CMK (cell line): ENCODE measurements at places on chromosomes 5 and 9.

DNA sequence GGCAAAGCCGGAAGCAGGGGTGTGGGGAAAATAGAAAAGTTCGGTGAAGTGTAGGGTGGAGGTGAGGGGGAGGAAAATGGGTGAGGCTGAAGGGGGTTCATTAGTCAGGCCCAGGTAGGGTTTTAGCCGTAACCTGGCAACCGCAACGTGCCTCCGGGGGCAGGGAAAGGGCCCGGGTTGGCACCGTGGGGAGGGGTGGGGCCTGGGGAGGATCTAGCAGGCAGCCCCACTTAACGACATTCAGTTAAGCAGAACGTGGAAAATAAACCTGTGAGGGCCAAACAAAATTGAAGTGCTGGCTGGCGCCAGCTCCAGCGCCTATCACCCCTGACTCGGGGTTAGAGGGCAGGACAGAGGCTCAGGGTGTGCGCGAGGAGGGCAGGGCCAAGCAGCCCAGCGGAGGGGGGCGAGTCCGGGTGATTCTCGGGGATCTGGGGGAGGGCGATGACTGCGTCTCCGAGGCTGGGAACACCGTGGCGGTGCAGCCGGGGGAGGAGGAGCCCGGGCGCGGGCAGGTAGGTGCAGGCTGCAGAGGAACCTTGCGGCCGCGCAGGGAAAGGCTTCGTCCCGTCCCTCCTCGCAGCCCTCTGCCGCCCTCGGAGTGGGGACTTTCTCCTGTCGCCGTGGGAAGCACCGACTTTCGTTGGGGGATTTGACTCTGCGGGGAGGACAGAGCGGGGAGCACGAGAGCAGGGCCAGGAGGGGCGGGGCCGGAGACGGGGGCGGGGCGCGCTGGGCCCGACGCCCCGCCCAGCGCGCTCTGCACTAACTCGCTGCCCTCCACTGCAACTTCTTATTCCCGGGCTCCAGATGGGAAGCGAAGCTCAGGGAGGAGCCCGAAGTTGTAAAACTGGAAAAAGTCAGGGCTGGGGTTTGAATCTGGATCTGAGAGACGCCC, 5.1 kb downstream of the RGS14 start:
- no peak for DNase-seq

- no peak for DNase-seq
Measured at GRCh38 chr5:178340187-178340586, 107.6 kb upstream of the PHYKPL start.

DNA sequence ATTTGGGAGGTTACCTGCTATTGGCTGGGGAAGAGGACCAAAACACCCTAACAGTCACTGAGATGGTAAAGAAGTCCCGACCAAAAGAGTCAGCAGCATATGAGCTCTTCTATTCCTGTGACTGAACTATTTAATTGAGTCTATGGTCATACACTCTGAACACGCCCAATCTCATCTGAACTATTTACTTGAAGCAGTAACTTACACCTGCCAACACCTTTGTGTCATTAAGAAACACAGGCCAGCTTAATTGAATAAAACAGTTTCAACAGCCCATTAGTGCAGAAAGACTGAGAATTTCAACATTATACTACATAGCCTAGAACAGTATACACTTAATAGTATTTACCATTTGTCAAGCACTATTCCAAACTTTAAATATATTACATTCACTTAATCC, 47.8 kb downstream of the NR6A1 start:
- no peak for DNase-seq

DNA sequence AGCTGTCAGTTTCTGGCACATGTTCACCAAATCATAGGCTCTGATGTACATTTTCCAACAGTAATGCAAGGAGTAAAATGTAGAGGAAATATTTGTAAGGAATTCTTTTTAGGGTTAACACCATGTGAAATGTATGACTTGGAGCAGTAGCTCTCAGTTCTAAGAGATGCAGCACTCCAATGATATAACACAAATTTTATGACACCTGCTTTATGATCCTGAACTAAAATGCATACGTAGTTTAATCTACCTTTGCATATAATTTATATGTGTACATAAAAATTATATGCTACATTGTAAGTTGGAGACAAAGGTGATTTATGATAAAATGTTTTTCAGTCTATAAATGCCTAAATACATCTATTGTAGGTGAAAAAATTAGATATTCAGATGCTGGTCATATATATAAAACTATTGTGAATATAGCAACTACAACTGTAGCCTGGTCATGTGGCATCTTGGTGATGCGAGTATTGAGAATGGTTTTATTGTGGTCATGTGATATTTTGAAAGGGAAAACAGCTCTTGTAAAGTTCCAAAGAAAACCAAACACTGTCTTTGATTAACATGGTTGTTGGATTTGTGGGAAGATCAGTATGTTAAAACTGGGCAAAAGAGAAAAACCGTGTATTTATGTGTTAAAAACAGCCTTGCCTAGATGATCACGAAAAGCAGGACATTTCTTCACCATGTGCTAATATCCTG, 171.0 kb downstream of the TRIO start:
- no peak for DNase-seq

DNA sequence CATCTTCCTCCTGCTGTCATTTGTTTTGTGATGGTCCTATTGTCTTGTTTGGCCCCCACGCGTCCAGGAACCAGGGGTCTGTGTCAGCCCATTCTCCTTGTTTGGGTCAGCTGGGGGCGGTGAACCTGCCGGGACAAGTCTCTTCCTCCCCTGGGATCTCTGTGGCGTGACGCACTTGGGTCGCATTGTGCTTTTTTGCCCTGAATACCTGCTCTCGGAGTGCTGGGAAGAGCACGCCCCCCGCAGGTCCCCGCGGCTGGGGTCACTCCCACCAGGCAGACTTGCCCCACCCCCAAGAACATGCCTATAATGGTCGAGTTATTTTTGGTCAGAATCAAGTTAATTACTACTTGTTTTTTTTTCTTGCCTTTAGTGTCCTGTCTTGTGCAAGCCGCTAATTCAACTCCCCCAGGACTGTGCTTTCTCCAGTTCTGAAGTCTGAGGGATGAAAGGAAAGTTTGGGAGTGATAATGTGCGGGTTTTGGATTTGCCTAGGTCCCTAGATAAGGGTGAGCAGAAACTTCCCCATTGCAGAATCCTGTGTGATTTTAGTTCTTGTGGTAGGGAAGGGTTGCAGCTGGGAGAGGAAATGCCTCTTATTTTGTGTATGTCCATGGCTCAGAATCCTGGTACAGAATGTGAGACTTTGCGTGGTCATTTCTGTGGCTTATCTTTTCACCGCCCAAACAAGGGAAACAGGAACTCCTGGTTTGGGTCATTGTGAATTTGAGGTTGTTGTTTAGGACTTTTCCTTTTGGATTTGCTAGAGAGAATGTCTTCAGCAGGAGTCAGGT, 789 bp downstream of the ACER2 start:
- no peak for DNase-seq

GRCh38 chr9:95171001-95171400, 146.5 kb downstream of the FANCC start:
- DNase-seq, result no peak

GRCh38 chr5:78781611-78782286, 133.2 kb upstream of the LHFPL2 start:
- DNase-seq, result no peak

- DNase-seq, result no peak
Measured at GRCh38 chr5:103829585-103829984, 267.0 kb upstream of the NUDT12 start.

GRCh38 chr9:109068764-109069163, 51.0 kb downstream of the TMEM245 start:
- DNase-seq, result no peak

DNA sequence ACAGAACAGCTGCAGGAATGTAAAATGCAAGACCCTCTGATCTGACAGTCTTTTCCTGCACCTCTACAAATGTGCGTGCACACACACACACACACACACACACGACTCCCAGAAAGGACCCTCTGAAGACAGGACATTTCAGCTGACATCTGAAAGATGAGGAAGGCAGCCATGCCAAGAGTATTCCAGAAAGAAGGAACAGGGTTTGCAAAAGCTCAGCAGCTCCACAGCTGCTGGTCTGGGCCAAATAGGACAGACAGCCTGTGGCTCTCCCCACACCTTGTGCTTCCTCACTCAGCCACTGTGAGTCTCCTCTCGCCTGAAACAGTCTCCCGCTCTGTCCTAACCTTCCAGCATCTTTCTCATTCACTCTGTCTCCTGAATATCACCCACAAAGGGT, 189.0 kb downstream of the PALM2AKAP2 start:
- DNase-seq, result no peak

DNA sequence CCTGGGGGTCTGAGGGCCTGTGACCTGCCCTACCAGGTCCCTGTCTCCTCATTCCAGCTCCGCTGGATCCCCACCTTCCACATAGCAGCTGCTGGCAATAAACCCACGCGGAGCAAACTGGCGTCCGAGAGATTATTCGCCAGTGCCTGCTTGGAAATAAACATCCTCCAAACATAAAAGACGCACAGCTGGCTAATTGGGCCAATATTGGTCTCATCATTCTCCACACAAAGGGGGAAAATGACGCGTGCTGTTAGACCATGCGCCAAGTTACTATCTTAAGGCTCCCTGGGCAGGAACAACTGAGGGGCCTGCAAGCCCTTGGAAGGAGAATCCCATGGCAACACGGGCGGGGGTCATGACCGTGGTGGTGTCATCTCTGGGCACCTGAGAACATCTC, 73.3 kb upstream of the SARDH start:
- DNase-seq, result no peak

DNA sequence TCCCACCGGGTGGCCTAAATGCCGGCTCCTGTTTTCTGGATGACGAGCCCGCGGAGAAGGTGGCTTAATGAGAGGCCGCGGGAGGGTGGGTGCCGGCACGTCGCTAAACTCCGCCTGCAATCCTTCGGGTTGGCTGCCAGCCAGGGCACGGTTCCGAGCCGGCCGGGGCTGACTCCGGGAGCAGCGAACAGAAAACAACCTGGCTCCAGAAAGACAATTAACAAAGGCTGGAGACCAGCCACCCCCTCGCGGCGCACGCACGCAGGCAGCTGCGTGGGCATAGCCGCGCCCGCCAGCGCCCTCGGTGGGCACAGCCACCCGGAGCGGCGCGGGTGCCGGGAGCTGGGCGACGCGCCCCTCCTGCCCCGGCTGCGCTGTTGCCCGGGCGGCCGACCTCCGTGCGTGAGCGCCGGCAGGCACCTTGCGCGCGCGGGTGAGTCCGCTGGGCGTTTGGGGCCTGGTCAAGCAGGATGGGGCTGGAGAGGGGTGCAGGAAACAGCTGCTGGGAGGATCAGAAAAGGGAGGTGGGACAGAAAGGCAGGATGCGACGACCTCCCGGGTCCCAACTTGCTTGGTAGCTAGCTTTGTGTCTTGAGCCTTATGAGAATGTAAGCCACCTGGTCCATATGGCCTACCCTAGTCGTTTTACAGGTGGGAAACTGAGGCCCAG, at the start of gene ARHGEF37:
TSS of gene ARHGEF37 (plus strand) at position 307 of the 670 bp plus-strand sequence. CDS start 16,272 bp downstream, outside the sequence.
- DNase-seq, result no peak

- no peak for DNase-seq
Measured at GRCh38 chr9:90046317-90046861, 441.6 kb downstream of the GADD45G start.

DNA sequence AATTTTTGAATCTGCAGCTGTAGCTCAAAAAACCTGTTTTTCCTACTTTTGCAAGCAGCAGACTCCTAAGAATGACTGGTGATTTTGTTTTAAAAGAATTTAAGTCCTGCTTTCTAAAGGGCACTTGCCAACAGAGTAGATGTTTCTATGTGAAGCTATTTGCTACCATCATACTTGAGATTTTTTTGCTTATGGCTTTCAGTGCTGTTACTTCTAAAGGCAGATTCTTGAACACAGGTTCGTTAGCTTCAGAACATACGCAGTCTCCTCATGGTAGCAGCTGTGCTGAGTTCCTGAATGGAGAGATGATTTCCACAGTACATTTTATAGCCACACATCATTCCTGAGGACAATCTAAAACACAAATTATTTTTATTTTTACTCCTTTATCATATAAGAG, 24.4 kb upstream of the ELL2 start:
- DNase-seq, result no peak

DNA sequence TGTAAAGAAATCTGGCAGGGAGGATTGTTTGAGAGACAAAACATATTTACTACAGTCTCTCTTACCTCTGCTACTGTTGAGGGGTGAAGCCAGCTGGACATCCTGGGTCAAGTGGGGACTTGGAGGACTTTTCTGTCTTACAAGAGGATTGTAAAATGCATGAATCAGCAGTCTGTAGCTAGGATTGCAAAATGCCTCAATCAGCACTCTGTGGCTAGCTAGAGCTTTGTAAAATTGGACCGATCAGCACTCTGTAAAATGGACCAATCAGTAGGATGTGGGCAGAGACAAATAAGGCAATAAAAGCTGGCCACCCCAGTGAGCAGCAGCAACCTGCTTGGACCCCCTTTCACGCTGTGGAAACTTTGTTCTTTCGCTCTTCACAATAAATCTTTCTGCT, 995.8 kb upstream of the CDH6 start:
- no peak for DNase-seq

- DNase-seq, result no peak
Measured at GRCh38 chr5:96509721-96510350, 76.8 kb upstream of the PCSK1 start.

GRCh38 chr9:32581512-32582143, 8.7 kb upstream of the NDUFB6 start:
- no peak for DNase-seq

DNA sequence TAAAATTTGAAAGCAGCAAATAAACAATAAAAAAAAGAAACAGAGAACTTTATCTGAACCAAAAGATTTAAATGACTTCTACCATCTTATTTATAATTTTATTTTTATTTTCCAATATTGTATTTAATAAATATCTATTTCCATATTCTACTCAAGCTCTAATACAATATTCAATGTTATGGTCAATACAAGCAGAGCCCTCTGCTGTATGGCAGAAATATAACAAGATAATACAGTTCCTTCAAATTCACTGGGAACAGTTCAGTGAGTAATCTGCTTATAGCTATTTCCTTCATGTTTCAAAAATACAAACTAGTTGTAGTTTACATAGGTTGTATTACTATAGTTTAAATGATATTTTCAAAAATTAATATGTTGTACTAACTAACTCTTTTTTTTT, 332.7 kb downstream of the PRDM9 start:
- DNase-seq, result no peak

DNA sequence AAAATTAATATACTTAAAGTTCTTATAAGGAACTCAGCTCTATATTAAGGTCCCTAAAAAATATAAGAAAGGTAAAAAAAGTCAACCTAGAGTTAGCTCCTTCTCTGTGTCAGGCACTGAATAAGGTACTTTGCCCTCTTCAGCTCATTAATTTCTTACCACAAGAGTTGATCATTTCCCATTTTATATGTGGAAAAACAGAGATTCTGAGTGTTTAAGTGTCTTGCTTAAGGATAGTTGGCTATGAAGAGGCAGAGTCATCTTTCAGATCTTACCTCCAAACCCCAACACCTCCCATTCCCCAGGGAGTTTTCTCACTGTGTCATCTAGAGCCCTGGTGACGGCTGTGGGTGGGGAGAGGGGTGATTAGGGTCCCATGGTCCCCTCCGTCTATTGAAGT, 40.6 kb downstream of the INSYN2B start:
- no peak for DNase-seq
